ENCODE measurements at places on chromosomes 6 and 20. TPM values are rescaled to one million over a fixed set of nuclear protein-coding genes. Genes with fewer than 3 reads are reported as not detected.

GPR63 gene
- total RNA-seq: 0.36 TPM

CFB gene
- total RNA-seq: 1.9 TPM

TPX2 gene
- 100 TPM for total RNA-seq

LGSN gene
- 2.7 TPM for total RNA-seq

CRYBG1 gene
- total RNA-seq: 0.70 TPM

TEAD3 gene
- 7.9 TPM for total RNA-seq
